ENCODE measurements at places on chromosomes 16 and 17.

DNA sequence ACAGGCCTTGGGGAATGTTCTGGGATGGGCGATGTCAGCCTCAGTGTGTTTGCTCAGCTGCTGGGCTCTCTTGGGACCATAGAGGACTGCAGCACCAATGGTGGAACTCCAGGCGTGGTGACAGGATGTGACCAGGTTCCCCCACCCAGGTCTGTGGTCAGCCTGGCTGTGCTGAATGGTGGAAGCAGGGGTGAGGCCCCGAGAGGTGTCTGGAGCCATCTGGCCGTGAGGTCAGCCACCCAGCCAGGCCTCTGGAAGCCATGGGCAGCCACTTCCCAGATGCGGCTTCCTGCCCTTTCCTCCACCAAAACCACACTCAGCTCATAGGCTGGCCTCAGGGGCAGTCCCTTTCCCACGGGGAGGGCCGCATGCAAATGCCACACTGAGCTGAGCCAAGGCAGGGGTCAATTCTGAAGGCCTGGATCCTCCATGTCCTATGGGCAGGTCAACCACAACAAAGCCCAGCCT, 7.8 kb upstream of the MAPK7 start:
- no peak for DNase-seq

- DNase-seq, result no peak
These were observed 275.1 kb upstream of the TBX2 start for GRCh38 chr17:61124562-61124961.

- no peak for DNase-seq
These were observed 2.5 kb upstream of the HS3ST4 start for GRCh38 chr16:25689137-25689836.

DNA sequence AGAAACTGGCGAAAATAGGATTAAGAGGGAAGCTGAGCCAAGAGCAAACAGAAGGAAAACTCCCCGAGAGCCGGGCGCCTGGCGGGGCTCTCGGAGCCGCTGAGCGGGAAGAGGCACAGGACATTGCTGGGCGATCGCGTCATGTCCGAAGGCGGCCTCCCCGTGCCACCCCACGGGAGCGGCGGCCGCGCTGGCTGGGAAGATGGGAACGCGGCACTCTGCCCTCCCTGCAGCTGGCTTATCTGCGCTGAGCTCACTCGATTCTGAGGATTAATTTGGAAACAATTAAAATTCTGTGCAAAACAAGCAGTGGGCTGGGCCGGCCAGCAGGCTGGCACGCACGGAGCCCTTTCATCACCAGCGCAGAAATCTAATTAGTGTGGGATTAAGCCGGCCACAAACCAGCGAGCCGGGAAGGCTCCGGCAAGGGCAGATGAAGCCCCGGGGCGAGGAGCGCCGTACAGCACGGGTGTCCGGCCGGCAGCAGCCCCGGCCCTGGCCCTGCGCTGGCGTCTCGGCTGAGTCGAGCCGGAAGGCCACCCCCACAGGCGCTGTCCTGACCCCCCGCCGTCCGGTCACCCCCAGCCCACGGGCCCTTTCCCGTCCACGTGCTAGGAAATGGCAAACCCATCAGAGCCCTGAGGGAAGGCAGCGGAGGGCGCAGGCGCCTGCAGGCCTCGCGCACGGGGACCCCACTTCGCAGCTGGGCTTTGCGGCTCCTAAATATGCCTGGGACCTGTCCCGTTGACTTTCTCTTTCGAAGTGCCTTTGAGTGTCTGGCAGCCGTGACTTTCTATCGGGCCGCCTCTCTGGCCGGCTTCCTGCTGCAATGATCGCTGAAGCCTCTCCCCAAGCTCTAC, 37.9 kb downstream of the SOX8 start:
- DNase-seq, result no peak
